OCI-LY7 (cell line): ENCODE measurements at places on chromosomes 4 and X. TPM values are rescaled to one million over a fixed set of nuclear protein-coding genes. Genes with fewer than 3 reads are reported as not detected.

DNA sequence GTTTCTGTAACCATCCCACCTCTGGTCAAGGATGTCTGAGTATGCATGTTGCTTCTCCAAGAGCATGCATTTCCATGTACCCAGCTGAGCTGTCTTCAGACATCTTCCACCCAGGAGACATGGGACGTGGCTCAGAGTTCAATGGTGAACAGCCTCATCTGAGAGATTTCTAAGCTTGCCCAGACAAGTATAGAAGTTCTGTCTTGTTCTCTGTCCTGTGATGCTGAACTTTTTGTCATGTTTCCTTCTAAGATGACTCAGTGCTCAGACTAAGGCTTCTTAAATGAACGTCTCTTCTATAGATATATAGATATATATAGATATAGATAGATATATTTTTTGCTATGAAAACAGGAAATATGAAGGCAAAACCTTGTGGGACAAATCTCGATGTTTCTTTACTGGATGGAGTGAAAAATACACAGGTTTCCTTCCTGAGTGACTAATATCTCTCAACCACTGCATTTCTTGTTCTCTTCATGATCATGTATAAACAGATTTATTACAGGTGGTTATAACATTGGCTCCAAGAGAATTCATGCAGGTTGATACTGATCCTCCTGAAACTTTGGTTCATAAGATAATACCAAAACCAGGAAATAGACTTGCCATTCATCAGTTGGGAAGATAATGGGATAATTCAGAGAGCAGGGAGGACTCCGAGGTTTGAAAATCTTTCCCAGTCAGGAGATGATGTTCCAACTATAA is 168.2 kb downstream of the ZNF518B start:
- DNase-seq = no peak

DNA sequence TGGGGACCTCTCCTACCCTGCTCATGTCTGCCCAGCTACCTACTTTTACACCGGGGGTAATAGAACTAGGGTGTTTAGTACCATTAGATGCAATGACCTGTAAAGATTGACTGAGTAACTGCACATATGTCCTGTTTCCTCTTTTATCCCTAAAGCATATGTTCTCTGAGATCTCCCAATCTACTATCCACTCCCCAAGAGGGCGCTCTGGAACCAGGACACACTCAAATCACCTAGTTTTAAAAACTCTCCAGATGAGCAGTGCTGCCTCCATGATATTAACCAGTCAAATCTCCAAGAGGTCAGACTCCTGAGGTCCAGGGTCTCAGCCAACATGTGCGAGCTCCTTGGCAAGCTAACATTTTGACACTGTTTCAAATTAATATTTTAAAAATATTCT is 87.0 kb upstream of the TSPAN5 start:
- DNase-seq = peak; percentile 10

DNA sequence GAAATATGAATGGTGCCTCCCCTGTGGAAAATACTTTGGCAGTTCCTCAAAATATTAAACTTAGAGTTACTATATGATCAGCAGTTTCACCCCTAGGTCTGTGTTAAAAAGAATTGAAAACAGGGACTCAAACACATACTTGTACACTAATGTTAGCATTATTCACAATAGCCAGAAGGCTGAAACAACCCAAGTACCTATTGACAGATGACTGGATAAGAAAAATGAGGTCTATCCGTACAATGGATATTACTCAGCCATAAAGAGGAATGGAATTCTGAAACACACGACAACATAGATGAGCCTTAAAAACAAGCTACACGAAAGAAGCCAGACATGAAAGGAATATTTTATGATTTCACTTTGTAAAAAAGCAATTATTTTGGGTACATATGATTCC is 54.9 kb downstream of the PGRMC2 start:
- no peak for DNase-seq

DNA sequence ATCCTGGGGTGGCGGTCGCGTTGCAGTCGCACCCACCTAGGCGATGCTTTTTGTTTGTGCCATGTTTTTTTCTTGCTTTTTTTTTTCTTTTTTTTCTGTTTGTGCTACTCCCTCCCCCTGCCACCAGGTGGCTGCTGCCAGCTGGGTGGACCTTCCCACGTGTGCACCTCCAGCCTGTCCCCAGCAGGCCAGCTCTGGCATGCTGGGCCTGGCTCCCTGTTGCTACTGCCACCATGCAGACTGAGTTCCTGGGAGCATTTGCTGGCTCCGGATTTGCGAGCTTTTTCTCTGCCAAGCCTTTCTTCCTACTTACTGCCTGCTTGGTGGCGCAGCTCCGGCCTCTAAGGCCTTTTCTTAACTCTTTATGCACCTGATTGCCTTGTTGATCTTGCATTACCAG is 161.2 kb upstream of the WDFY3 start:
- DNase-seq = peak; percentile 44

- DNase-seq = no peak
These were observed 42.6 kb downstream of the GASK1B start for GRCh38 chr4:158130204-158130603.

DNA sequence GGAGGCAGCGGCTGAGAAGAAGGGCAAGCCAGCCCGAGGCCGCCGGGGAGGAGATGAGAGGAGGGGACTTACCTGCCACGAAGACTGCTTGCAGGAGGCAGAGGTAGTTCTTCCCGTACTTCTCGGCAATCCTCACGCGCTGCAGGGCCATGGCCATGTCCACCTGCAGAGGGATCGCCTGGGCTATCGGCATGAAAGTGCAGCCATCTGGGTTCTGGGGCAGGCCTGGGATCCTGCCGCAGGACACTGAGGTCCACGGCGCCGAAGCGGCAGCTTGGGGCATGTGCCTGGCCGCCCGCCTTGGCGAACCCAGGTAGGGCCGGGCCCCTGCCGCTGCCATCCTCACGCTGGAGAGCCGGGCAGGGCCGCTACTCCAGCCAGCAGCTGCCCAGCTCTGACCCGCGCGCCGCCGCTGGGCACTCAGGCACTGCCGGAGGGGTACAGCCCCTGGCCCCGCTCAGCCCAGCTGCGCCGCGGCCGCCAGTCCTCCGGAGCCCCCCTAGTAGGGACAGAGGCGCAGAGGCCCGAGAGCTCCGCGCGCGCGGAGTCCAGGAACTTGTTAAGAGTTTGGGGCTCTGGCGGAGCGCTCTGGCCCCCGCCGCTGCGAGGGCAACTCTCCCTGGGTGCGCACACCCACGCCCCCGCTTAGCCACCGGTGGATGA is 16.0 kb downstream of the MCF2 start:
- no peak for DNase-seq

DNA sequence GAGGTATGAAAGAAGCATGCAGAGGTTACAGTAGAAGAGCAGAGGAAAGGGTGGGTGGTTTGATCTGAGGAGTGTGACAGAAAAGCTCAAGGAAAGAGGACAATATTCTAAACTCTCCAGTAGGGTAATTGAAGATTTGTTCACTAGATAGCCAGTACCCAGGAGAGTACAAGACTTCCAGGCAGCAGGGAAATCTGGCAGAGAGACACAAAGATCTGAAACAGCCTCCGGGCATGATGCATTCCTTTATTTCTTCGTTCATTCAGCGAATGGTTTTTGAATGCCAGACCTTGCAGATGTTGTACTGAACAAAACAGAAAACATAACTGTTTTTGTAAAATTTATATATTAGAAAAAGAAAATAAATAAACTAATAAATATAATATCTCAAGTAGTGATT is 766.6 kb downstream of the FAT4 start:
- no peak for DNase-seq

DNA sequence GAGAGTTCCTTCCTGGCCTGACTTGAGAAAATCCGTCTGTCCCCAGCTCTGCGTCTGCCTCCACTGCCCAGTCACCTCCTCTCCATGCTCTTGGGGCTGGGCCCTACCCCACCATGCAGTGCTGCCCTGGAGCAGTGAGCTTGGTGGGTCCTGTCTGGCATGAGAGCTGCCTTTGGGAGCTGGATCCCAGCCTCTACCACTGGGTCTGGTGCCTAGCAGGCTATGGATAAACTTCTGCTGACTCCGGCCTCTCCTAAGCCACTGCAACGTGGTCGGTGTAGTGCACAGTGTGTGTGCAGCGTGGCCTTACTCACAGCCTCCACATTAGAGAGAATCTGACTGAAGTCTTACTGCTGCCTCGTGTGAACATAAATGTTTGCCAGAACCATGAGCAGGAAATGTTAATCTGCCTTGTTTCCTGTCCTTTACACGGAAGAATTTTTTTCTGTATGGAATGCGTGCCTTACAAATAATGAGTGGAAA is 47.6 kb downstream of the HTT start:
- no peak for DNase-seq

DNA sequence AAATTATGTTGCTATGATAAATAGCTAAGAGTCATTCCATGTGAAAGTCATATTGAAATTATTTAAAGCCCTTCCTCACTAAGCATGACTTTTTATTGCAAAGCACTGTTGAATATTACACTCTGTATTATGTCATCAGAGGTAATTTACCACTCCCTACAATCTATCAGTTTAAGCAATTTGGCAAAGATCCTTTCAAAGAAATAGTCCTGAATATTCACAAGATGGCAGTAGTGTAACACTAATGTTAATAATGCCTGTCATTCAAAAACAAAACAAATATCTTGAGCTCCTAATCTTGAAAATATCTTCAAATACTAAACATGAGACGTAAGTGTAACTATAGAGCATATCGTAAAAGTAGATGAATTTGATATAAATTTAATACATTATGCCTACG is 208.6 kb upstream of the TECRL start:
- no peak for DNase-seq

Gene DHRSX
- 25.2 and 29.0 TPM in 2 replicates for total RNA-seq

Gene FAM47A
- total RNA-seq = not detected in 2 replicates

Gene IL3RA
- not detected in 2 replicates for total RNA-seq
